Activated naive CD4-positive, alpha-beta T cell treated with anti-CD3 and anti-CD28 coated beads, Interleukin-2, amount 10 ng/mL, durations not matched to agents 7 days and 5 days (primary cell): ENCODE measurements at places on chromosomes 7 and 10.

DNA sequence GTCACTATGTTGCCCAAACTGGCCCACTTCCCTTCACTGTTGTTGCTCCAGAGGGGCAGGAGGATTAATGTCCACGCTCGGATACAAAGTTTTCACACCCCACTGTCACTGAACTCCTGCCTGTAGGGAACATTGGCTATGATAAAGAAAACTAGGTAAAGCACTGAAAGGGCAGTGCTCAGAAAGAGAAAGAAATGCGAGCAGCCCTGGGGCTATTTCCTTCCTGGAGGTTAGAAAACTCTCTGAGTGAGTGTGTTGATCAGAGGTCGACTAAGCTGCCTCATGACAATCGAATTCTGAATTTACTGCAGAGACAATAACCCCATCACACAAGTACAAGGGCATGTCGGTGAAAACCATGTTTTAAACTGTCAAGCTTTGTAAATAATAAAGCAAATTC lies 227.2 kb upstream of the PITRM1 start:
- H3K36me3 ChIP-seq = no peaks in the 10 kb centered on the region
- H3K27ac ChIP-seq = no peak overlapping the region
- no peak for DNase-seq
- H3K4me3 ChIP-seq = no peak overlapping the region
- H3K27me3 ChIP-seq = peaks cover 32% of the 10 kb centered on the region
- H3K4me1 ChIP-seq = peaks cover 15% of the 10 kb centered on the region

GRCh38 chr7:116588225-116588624 lies 63.4 kb downstream of the CAV1 start:
- peaks cover 11% of the 10 kb centered on the region for H3K27me3 ChIP-seq
- no peak overlapping the region for H3K4me3 ChIP-seq
- DNase-seq = peak; percentile 37
- H3K27ac ChIP-seq = no peak overlapping the region

- DNase-seq = no peak
- H3K27ac ChIP-seq = no peak overlapping the region
- peaks cover 32% of the 10 kb centered on the region for H3K4me1 ChIP-seq
- peaks cover 77% of the 10 kb centered on the region for H3K27me3 ChIP-seq
- no peaks in the 10 kb centered on the region for H3K36me3 ChIP-seq
- no peak overlapping the region for H3K4me3 ChIP-seq
Measured at GRCh38 chr7:101120315-101120714, 6.6 kb upstream of the SERPINE1 start.

DNA sequence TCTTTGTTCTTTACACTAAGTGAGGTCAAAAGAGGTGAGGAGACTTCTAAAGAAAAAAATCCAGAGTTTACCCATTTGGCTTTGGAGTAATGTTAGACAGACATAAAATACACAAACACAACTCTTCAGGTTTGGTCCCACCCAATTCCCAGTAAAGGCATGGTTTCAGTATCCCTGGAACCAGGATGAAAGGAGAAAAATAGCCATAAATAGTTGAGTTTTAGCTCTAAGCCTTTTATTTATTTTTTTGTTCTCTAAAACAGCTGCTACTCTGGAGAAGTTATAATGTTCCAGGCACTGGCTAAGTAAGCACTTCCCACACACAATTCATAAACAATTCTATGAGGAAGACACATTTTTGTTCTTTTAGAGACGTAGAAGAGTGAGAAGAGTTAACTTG lies 4.0 kb downstream of the ABCB1 start:
- H3K4me1 ChIP-seq = peaks cover 27% of the 10 kb centered on the region
- no peak for DNase-seq
- H3K36me3 ChIP-seq = no peaks in the 10 kb centered on the region
- peaks cover 20% of the 10 kb centered on the region for H3K27me3 ChIP-seq
- H3K27ac ChIP-seq = no peak overlapping the region
- no peak overlapping the region for H3K4me3 ChIP-seq

DNA sequence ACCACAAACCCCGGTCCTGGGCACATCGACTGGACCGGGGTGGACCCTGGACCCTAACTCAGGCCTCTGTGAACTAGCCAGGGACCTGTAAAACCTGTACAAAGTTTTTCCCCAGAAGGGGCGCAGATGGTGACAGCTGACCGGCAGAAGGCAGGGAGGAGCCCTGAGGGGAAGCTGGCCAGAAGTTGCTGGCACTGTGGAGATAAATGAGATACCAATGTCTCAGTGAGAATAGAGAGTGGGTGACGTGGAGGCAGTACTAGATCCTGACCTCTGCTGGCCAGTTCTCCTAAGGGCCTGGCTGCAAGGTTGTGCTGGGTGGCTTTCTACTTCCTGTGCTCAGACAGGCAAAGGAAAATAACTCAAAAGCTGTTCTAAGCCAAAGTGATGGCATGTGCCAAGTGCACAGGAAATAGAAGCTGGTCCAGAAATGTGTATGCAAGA lies 10.6 kb upstream of the TSPAN14 start:
- no peaks in the 10 kb centered on the region for H3K36me3 ChIP-seq
- peak overlapping the region; percentile 16 for H3K27ac ChIP-seq
- H3K27me3 ChIP-seq = peaks cover 16% of the 10 kb centered on the region
- H3K4me3 ChIP-seq = no peak overlapping the region
- H3K4me1 ChIP-seq = peaks cover 49% of the 10 kb centered on the region

DNA sequence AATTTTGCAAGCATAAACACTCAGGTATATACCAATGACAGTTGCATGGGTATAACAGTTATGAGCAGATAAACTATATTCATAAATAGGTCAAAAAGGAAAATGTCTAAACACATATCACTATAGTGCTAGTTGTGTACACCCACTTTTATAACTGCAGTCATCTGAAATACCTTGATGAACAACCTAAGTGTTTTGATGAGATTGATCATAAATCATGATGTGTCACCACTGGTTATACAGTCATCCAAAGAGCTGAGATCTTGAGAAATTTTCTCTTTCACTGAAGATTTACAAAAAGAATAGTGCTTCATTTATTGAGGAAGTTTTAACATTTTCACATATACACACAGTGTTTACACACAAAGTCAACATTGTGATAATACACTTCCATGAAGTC lies 78.6 kb upstream of the SLC25A13 start:
- no peaks in the 10 kb centered on the region for H3K4me1 ChIP-seq
- H3K4me3 ChIP-seq = no peak overlapping the region
- H3K27ac ChIP-seq = no peak overlapping the region

- DNase-seq = no peak
- H3K27me3 ChIP-seq = peaks cover 4% of the 10 kb centered on the region
- H3K4me3 ChIP-seq = no peak overlapping the region
Measured at GRCh38 chr10:51643734-51644133, 55.7 kb downstream of the CSTF2T start.

- peak overlapping the region; percentile 58 for H3K27ac ChIP-seq
- no peaks in the 10 kb centered on the region for H3K27me3 ChIP-seq
- H3K4me3 ChIP-seq = no peak overlapping the region
Measured at GRCh38 chr10:21746118-21746517, 212.1 kb downstream of the MLLT10 start.

DNA sequence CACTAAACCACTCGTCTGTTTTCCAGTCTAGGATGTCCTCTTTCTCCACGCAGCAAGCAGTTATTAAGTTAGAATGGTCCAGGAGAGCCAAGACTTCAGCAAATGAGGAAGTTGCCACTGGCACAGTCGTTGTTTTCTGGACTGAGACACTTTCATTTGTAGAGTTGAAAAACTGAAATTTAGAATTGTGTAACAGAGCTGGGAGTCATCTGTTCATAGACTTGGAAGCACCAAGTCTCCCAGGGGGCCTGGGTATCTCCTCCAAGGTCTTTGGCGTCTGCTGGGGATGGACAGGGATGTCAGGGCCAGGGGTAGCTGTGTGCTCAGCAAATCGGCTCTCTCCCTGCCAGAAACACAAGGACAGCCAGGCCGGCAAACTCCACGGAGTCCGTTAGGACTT lies 208.4 kb downstream of the FANK1 start:
- no peaks in the 10 kb centered on the region for H3K4me1 ChIP-seq
- H3K27me3 ChIP-seq = no peaks in the 10 kb centered on the region
- H3K4me3 ChIP-seq = no peak overlapping the region
- no peaks in the 10 kb centered on the region for H3K36me3 ChIP-seq

DNA sequence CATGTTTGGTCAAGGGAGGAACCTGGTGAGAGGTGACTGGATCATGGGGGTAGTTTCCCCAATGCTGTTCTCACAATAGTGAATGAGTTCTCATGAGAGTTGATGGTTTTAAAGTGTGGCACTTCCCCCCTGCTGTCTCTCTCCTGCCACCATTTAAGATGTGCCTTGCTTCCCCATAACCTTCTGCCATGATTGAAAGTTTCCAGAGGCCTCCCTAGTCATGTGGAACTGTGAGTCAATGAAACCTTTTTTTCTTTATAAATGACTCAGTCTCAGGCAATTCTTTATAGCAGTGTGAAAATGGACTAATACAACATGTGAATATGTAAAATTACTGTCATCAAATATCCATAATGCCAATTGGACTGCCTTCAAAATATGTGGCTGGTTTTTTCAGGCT lies 165.5 kb upstream of the TARP start:
- peaks cover 4% of the 10 kb centered on the region for H3K4me1 ChIP-seq
- H3K4me3 ChIP-seq = no peak overlapping the region
- H3K27ac ChIP-seq = no peak overlapping the region
- DNase-seq = no peak

- no peak overlapping the region for H3K4me3 ChIP-seq
- no peak for DNase-seq
- no peaks in the 10 kb centered on the region for H3K36me3 ChIP-seq
- H3K27ac ChIP-seq = no peak overlapping the region
- H3K27me3 ChIP-seq = peaks cover 19% of the 10 kb centered on the region
Measured at GRCh38 chr10:77949167-77949566, 22.6 kb upstream of the DLG5 start.

GRCh38 chr10:33216661-33217427 lies 117.6 kb downstream of the NRP1 start:
- no peak overlapping the region for H3K27ac ChIP-seq
- no peak overlapping the region for H3K4me3 ChIP-seq
- no peak for DNase-seq
- no peaks in the 10 kb centered on the region for H3K27me3 ChIP-seq
- peaks cover 11% of the 10 kb centered on the region for H3K4me1 ChIP-seq
- H3K36me3 ChIP-seq = no peaks in the 10 kb centered on the region

- no peak for DNase-seq
- H3K27ac ChIP-seq = no peak overlapping the region
- no peaks in the 10 kb centered on the region for H3K36me3 ChIP-seq
- H3K27me3 ChIP-seq = no peaks in the 10 kb centered on the region
- no peaks in the 10 kb centered on the region for H3K4me1 ChIP-seq
- H3K4me3 ChIP-seq = no peak overlapping the region
Measured at GRCh38 chr7:15603124-15603523, 41.3 kb upstream of the AGMO start.

- no peak overlapping the region for H3K4me3 ChIP-seq
- no peaks in the 10 kb centered on the region for H3K27me3 ChIP-seq
Measured at GRCh38 chr7:49817279-49817678, 43.8 kb downstream of the VWC2 start.

GRCh38 chr7:142866361-142867096 lies 11.7 kb downstream of the EPHB6 start:
- H3K27ac ChIP-seq = peak overlapping the region; percentile 42
- DNase-seq = peak; percentile 42
- no peak overlapping the region for H3K4me3 ChIP-seq

DNA sequence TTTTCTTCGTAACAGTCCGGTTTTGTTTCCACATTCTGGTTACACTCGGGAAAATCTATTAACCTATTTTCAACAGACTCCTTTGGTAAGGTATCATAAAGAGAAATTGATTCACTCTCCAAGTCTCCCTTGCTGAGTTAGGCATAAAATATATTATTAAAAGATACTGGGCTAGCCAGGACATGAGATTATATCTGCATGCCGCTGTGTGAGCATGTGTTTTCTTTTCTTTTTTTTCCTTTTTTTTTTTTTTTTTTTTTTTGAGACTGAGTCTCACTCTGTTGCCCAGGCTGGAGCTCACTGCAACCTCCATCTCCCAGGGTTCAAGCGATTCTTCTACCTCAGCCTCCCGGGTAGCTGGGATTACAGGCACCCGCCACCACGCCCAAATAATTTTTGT lies 23.0 kb upstream of the SFMBT2 start:
- H3K27ac ChIP-seq = no peak overlapping the region
- no peak overlapping the region for H3K4me3 ChIP-seq
- DNase-seq = no peak
- H3K4me1 ChIP-seq = peaks cover 12% of the 10 kb centered on the region
- H3K36me3 ChIP-seq = no peaks in the 10 kb centered on the region

GRCh38 chr10:6072215-6072934 lies 10.2 kb upstream of the IL2RA start:
- DNase-seq = peak; percentile 39
- H3K4me1 ChIP-seq = peaks cover 90% of the 10 kb centered on the region
- peaks cover 22% of the 10 kb centered on the region for H3K27me3 ChIP-seq
- peaks cover 6% of the 10 kb centered on the region for H3K36me3 ChIP-seq
- H3K27ac ChIP-seq = peak overlapping the region; percentile 97

DNA sequence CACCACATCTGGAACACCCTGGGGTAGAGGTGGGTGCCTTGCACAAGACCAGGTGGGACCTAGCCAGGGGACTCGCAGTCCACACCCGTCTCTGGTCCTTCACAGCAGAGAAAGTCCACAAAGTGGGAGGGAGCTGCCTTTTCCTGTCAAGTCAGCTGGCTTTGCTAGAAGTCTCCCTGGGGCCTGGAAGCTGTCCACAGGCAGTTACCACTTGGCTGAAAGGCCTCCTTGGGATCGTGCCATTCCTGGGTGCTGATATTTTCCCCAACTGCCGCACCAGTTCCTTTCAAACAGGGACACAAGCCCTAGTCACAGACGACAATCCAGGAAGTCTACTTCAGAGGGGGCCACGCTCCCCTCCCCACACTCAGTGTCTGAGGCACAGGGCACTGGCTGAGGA lies 75.4 kb downstream of the AFAP1L2 start:
- H3K27ac ChIP-seq = no peak overlapping the region
- peaks cover 22% of the 10 kb centered on the region for H3K27me3 ChIP-seq
- no peak for DNase-seq
- H3K36me3 ChIP-seq = no peaks in the 10 kb centered on the region
- H3K4me1 ChIP-seq = no peaks in the 10 kb centered on the region

GRCh38 chr7:135745703-135746312 lies 2.8 kb downstream of the FAM180A start:
- no peaks in the 10 kb centered on the region for H3K4me1 ChIP-seq
- H3K27me3 ChIP-seq = peaks cover 33% of the 10 kb centered on the region
- no peak overlapping the region for H3K4me3 ChIP-seq
- H3K36me3 ChIP-seq = no peaks in the 10 kb centered on the region
- DNase-seq = no peak

DNA sequence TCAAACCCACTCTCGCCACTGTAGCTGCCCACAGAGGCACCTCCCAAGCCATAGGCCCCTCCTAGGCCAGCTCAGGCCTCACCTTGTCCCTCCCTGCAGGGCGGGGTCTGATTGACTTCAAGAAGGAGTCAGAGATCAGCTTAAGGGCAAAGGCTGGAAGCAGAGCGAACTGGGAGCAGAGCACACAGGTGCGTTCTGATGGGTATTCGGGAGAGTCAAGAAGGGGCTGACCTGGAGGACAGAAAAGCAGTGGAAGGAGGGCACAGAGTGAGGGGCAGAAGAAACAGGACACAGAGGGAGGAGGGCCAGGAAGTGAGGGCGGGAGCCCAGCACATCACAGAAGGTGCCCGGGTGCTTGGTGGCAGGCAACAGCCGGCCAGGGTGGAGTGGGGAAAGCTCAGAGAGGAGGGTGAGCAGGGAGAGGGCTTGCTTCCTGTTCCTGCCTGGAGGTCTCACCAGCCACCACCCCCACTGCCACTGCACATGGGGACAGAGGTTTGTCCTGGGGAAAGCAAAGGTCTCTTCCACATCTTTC lies at the start of gene AOC1:
AOC1 (plus strand) TSS at position 147 of the 535 bp plus-strand sequence. CDS start 3,954 bp downstream, outside the sequence.
- H3K4me3 ChIP-seq = no peak within 1 kb of the TSS
- H3K36me3 ChIP-seq = no peaks in the 10 kb centered on the region
- H3K4me1 ChIP-seq = peaks cover 6% of the 10 kb centered on the region
- DNase-seq = no peak
- no peak within 1 kb of the TSS for H3K27ac ChIP-seq
- H3K27me3 ChIP-seq = peaks cover 35% of the 10 kb centered on the region
